ENCODE measurements at places on chromosomes 12 and 14. TPM values are rescaled to one million over a fixed set of nuclear protein-coding genes. Genes with fewer than 3 reads are reported as not detected.

- DNase-seq: no peak
Observed at GRCh38 chr12:26090836-26091510, 33.9 kb downstream of the BHLHE41 start.

The MTERF2 gene
- 41.8 TPM for polyA plus RNA-seq

The TSPAN11 gene
- 12.6 TPM for polyA plus RNA-seq

GRCh38 chr12:82855872-82856271 is 169.2 kb downstream of the TMTC2 start:
- no peak for DNase-seq

The MYF6 gene
- polyA plus RNA-seq: 0.49 TPM

The OASL gene
- polyA plus RNA-seq: 0.15 TPM

GRCh38 chr12:132289356-132290202 is 39.8 kb downstream of the GALNT9 start:
- no peak for DNase-seq

- peak; percentile 71 for DNase-seq
Observed at GRCh38 chr14:103705118-103705503, 10.1 kb downstream of the XRCC3 start.

The TWF1 gene
- polyA plus RNA-seq: 70.7 TPM

DNA sequence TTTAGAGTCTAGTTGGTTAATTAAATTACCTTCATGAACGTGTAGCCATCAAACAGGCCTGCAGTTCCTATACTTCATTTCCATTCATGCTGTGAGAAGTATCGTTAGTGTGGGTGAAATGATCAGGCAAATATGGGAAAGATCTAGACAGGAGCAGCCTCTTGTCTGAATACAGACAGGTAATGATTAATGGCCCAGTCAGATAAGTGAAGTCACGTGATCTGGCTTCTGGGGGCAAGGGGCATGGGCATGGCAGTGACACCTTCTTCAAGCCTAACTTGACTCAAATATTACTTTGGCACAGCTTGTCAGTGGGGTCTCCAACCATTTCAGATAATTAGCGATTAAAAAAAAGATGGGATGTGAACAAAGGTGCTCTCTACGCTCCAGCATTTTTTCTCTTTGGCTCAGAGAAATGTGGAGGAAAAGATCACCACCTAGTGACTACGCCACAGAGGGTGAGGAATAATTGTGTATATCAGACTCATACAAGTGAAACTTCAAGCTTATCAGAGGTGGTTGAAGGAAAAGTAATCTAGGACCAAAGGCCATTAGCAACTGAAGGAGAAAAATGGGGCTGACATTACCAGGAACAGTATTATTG is 17.8 kb downstream of the GUCY2C start:
- no peak for DNase-seq

DNA sequence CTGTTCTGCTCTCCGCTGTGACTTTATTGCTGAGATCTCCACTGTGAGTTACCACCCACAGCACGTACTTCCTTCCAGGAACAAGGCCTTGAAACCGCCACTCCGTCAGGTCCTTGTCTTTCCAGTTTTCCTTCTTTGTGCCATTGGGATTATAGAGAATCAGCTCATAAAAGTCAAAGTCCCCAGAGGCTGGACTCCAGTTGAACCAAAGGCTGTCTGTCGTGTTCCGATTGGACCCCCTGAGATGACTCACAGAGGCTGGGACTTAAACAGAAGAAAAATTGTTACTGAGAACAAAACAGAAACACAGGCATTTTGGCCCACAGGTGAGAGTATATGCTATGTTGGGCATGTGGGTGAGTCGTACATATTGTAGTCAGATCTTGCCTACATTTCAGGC is 76.6 kb downstream of the PTPRB start:
- no peak for DNase-seq

- no peak for DNase-seq
Observed at GRCh38 chr12:129186952-129187351, 333.7 kb downstream of the GLT1D1 start.

GRCh38 chr14:43898687-43899086 is 608.4 kb downstream of the FSCB start:
- no peak for DNase-seq

All from right lung (tissue), 10 donors.